ENCODE measurements at places on chromosomes 7 and 10.

- no peak for DNase-seq
These were observed 119.3 kb downstream of the C10orf90 start for GRCh38 chr10:126551202-126551601.

DNA sequence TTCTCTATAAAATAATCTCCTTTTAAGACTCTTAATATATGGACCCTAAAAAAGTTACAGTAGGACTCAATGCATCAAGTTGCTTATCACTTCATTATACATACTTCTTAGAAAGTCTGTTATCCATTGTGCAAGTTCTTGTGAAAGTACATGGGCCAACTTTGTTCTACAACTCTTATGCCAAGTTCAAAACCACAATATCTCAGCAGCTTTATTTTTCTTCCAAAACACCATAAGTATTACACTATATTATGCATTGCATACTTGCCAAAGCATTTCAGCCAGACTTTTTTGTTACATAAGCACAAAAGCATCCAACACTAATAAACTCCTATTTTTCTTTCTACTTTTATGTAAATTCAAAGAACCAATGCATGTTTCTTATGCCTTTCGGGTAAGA, 94.4 kb downstream of the AHR start:
- no peak for DNase-seq

- no peak for DNase-seq
These were observed 96.3 kb downstream of the OAT start for GRCh38 chr10:124322191-124322980.

GRCh38 chr10:70321233-70321632, 37.4 kb upstream of the NPFFR1 start:
- DNase-seq: no peak

- no peak for DNase-seq
These were observed 13.5 kb downstream of the EPHB6 start for GRCh38 chr7:142868188-142868985.

- no peak for DNase-seq
These were observed 80.7 kb downstream of the ZNF365 start for GRCh38 chr10:62454687-62455397.

DNA sequence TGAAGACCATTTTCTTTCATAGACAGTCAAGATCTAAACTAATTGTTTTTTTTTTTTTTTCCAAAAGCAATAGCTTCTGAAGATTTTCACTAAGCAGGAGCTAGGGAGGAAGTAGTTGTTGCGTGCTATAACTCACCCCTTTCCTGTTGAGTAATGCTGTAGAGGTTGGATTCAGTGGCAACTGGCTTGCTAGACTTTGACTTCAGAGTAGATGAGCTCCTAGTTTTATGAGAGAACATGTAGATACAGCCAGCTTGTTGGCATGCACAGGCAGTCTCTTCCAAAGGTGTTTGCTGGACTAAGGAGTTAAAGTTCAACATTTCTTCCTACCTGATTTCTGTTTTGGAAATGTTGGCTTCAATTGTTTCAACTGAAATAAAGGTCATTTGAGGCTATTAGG, 66.2 kb upstream of the MXI1 start:
- DNase-seq: no peak

DNA sequence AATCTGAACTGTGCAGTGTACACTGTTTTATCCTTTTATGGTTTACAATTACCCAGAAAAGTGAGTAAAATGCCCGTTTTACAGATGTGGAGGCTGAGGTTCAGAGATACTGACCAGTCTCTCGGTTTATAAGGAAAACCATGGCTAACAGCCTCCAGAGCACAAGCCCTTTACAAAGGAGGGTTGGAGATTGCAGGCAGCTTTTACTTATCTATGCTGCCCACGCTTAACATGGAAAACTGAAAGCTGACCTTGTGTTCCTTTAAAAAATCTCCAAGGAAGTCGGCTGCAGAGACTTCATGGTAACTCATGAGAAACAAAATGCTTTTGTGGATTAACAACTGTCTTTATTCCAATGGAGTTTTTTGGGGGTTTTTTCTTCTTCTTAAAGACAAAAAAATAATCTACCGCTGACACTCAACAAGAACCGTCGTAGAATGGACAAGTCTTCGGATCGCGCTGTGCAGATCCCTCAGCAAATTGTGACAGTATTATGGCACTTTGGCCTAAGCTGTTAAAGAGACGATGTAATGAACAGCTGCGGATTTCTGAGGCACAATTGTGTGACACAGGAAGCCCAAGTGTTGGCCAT, 654 bp upstream of the SLF2 start:
- DNase-seq: no peak

GRCh38 chr7:139655305-139655704, 122.5 kb downstream of the HIPK2 start:
- DNase-seq: no peak

DNA sequence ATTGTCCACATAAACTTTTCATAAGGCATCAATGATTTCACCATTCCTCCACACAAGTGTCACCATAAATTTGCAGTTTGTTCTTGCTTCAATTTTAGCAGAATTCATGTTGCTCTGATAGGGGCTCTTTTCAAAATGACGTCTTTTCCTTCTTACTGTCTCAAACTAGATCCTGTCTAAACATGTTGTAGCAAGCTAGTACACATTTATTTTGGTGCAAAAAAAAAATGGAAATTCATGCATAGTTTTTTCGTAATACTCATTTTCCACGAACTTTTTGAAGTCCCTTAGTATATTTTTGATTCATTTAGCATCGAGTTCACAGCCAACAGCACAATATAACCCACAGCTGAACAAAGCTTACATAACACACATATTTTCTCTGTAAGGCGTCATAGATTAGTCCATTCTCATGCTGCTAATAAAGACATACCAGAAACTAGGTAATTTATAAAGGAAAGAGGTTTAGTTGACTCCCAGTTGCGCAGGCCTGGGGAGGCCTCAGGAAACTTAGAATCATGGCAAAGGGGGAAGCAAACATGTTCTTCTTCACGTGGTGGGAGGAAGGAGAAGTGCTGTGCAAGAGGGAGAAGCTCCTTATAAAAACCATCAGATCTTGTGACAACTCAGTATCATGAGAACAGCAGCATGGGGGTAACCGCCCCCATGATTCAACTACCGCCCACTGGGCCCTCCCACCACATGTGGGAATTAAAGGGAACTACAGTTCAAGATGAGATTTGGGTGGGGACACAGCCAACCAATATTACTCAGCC, 301.5 kb downstream of the CCDC3 start:
- no peak for DNase-seq

- no peak for DNase-seq
These were observed 19.6 kb downstream of the NOC3L start for GRCh38 chr10:94343151-94343550.

- DNase-seq: no peak
These were observed 9.1 kb downstream of the TMEM270 start for GRCh38 chr7:73870041-73870492.

- no peak for DNase-seq
These were observed 140.7 kb downstream of the RGS10 start for GRCh38 chr10:119401671-119402395.

- no peak for DNase-seq
These were observed 544.4 kb downstream of the DNAJB6 start for GRCh38 chr7:157881048-157881771.

- no peak for DNase-seq
These were observed 34.9 kb downstream of the PRTFDC1 start for GRCh38 chr10:24917493-24917892.

DNA sequence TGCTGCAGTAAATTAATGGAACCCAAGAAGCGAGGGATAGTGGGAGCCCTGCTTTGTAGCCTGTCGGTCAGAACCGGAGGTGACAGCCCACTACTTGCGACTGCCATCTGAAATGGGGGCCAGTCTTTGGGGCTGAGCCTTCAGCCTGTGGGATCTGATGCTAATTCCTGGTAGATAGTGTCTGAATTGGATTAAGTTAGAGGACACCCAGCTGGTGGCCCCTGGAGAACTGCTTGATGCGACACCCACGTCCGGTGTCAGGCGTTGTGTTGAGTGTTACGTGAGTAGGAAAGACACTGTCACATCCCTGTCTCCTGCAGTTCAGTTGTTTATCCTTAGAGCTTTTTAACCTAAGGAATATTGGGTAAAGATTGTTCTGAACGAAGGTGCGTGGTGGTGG, 5.0 kb downstream of the EIF3B start:
- DNase-seq: no peak

- DNase-seq: no peak
These were observed 45.7 kb downstream of the IKZF1 start for GRCh38 chr7:50349963-50350944.

GRCh38 chr10:29185050-29185449, 103.8 kb upstream of the LYZL1 start:
- DNase-seq: no peak

DNA sequence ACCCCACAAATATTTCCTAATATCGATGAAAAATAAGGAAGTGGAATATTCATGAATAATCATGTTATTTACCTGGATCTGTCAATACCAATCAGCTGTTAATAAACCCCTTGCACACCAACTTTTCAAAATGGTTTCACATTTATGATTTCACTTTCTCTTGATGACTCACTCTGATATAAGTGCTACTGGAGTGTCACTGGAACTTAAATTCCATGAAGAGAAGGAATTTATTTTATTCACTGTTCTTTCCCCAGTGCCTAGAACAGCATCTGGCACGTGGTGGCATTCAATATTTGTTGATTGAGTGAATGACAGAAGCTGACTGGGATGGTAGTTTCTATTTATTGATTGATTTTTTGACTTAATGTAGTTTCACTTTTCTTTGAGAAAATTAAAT, 3.5 kb upstream of the ENO4 start:
- no peak for DNase-seq

- DNase-seq: no peak
These were observed 209.6 kb upstream of the PLXNA4 start for GRCh38 chr7:132785870-132786269.

GRCh38 chr7:44348851-44349781, 23.7 kb upstream of the CAMK2B start:
- no peak for DNase-seq

- no peak for DNase-seq
These were observed 10.4 kb upstream of the ATXN7L1 start for GRCh38 chr7:105886776-105887175.

- DNase-seq: no peak
These were observed 79.8 kb downstream of the CHN2 start for GRCh38 chr7:29274146-29275017.

GRCh38 chr10:5343979-5344378, 20.8 kb upstream of the UCN3 start:
- DNase-seq: no peak

- DNase-seq: no peak
These were observed 16.6 kb upstream of the AQP1 start for GRCh38 chr7:30894866-30895605.

DNA sequence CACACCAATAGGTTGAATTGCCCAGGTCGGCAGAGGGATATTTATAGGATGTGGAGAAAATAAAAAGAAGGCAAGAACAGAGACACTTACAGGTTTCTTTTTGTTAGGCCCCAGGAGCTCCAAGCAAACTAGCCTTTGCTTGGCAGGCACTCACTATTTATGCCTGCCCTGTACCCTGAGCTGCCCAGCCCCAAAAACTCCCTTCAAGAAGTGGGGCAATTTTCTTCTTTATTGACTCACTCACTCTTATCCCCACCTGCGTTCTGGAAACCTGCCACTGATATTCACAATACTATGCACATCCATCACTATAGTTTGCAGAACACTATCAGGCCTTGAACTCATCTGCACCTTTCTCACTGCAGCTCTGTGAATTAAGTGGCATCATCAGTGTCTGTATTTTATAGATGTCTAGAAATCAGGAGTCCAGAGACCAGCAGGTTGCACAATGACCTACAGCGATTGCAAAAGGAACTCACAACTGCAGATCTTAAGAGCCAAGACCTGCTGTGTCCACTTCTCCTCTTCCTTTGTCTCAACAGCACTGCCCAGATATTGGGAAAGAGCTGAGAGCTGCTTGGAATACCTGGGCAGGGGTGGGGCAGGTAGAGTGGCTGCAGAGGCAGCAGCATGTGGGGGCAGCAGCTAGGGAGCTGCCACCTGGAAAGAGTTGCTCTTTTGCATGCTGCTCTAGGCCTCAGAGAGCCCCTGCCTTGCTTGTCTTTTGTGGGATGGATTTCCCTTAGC, at the start of gene SFTPD:
Gene SFTPD (minus strand): TSS at position 130 of the 747 bp plus-strand sequence. CDS start 2,446 bp downstream, outside the sequence.
- DNase-seq: no peak

DNA sequence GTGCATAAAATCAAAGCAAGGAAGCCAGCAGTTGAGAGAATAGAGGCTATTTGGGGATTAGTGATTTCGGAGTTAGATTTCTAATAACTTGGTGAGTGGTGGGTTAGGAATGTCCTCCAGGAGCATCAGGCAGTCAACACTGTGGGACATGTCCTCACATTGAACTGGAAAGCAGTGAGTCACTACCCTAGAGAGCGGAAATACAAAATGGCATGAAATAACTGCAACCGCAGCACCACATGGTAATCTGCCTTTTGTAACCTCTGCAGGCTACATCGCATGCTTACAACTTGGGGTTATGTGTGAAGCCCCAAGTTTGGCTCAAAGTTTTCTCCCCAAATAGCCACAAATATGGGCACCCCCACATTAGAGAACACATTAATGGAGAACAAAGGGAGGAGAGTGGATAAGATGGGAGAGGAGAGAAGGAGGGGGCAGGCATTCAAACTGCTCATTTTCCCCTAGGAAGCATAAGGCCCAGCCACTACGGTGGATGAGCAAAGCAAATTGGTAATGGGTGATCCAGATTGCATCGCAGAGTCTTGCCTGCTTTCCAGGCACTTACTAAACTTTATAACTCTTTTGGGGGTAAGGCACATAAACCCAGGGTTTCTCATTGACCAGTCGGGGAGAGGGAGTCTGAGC, 22.0 kb upstream of the SLF2 start:
- no peak for DNase-seq

GRCh38 chr10:72335394-72336258, 19.1 kb downstream of the DNAJB12 start:
- no peak for DNase-seq

- no peak for DNase-seq
These were observed 34.7 kb downstream of the ENTPD7 start for GRCh38 chr10:99693933-99694583.

DNA sequence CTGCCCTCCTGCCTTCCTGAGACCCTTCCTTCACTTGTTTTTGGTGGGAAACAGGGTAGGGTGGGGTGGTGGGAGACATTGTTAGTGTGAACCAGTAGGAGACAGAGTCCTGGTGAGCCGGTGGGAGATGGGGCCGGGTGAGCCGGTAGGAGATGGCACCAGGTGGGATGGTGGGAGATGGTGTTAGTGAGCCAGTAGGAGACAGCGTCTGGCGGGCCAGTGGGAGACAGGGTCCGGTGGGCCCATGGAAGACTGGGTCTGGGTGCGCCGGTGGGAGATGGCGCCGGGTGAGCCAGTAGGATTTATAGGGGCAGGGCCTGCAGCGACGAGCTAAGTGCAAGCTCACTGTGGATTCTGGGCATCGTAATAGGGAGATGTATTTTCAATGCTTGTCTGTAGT, 116.8 kb downstream of the TRRAP start:
- no peak for DNase-seq

DNA sequence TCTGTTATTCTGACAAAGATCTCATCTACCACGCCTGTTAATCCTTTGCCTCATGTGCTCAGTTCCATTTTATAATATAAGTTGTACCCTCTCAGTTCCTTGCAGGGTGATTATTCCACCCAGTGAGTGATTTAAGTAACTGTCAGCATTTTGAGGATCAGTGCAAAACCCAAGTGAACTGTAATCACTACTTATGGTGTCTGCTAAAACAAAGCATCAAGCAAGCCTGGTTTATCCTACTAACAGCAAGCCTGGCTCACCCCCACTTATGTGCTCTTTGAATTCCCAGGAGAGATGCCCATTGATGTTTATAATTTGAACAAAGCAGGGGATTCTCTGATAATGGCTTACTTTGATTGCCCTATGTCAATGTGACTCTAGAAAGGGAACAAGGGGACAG, 186.8 kb upstream of the LRGUK start:
- DNase-seq: no peak

Measured in cortex of kidney (tissue), 1 donor.